Hematopoietic multipotent progenitor cell treated with erythropoietin and hydrocortisone succinate and interleukin-3 and kit ligand, for 6 days (in vitro differentiated cells): ENCODE measurements at places on chromosomes 3 and 15.

- peak; percentile 62 for DNase-seq
These were observed 318.6 kb downstream of the FHIT start for GRCh38 chr3:60932643-60933042.

GRCh38 chr15:65767895-65768294 lies 24.2 kb downstream of the DENND4A start:
- no peak for DNase-seq

- peak; percentile 65 for DNase-seq
These were observed 62.7 kb downstream of the EOMES start for GRCh38 chr3:27659279-27660021.

DNA sequence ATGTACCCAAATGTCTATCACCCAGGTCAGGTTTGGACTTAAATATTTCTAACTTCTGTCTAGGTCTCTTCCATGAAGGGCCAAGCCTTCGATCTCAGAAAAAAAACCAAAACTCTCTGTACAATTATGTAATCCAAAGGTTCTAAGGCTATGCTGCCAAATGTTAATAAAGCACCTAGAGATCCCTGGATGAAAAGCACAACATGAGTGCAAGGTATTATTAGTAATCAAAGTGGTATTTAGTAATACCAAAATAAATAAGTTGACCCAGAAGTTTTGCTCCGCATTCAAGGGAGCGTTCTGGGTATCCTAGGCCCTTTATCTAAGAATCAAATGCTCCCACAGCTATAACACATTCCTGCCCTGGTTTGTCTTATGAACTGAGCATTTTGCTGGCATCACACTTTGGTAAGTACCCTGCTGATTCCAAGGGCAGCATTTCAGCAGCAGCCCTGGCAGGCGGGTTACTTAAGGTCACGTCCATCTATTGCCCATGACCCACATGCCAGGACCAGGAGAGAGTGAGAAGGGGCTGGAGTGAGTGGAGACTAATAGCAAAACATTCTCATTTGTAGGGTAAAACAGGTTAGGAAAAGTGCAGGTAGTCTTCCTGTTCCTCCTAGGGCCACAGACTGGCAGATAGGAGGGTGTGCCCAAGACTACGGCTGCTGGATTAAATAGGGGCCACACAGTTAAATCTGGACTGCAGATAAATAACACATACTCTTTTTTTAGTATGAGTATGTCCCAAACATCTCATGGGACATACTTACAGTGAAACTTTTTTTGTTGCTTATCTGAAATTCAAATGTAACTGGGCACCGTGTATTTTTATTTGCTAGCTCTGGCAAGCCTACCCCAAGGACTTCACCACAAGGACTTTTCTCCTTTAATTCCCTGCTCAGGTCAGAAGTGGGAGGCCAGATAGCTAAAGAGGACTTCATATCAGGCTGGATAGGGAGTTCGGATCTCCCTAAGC lies 76.0 kb upstream of the SNRK start:
- no peak for DNase-seq

GRCh38 chr3:42725454-42725853 lies 22.9 kb upstream of the HHATL start:
- no peak for DNase-seq

GRCh38 chr3:60809857-60810610 lies 441.2 kb downstream of the FHIT start:
- no peak for DNase-seq

DNA sequence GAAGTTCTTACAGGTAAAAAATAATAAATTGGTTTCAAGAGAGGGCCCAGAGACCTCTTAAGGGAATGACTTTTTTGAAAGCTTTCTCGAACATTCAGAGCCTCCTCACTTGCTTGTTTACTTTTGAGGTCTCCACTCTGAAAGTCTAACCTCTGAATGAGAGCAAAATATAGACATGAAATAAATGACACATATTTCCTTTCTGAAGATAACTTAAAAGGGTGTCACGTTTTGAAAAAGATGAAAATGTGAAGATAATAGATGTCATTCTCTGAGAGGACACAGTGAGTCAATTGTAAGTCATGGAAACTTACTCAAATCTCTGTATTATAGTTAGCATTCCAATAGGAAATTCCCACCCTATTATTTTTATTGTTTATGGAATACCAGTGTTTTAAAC lies 44.6 kb downstream of the HACD2 start:
- DNase-seq = no peak

- DNase-seq = no peak
These were observed 27.6 kb downstream of the OPA1 start for GRCh38 chr3:193620650-193621049.

DNA sequence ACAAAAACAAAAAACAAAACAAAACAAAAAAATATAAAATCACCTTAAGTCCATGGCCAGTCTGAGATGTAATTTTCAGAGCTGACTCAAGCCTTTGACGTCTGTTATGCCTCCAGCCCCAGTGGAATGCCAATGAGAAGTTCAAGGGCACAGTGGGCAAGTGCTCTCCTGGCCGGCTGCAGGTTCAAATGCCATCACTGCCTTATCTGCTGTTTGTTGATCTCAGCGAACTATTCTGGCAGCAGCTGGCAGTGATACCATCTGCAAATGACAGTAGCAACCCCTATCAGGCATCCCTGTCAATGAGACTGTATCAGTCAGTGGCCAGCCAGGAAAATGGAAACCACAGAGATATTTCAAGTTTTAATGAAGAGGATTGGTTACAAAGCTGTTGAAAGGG lies 10.8 kb upstream of the PDE8A start:
- DNase-seq = peak; percentile 53

DNA sequence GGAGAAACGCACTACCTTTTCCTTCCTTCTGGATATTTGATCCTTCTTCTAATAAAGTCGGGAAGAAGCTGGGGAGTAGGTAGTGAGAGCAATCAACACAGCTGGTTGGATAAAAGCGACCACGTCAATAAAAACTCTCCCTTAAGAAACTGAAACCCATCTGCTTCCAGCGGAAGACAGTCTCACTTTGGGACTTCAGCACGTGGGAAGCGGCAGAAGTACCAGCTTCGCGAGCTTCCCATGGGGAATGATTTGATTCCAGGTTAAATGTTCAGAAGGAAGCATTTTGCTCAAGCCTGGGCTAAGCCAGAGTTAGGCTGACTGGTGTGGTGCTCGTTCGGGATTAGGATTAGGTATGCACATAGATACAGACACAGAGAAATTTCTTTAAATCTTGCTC lies 262.3 kb upstream of the LYSMD4 start:
- DNase-seq = no peak

DNA sequence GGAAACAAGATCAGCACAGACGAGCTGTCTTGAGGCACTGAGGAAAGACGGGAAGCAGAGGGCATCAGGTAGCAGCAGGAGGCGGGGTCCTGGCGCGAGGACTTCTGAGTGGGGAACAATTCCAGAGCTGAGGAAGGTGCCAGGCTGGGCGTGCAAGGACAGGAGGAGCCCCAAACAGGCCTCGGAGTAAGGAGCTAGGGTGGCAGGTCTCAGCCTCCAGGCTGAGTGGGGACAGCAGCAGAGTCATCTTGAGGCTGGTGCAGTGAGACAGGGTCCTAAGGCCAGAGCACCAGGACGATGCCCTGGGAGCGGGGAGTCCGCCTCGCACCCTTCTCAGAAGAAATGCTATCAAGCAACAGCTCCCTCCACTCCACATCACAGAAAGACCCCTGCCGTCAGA lies 78.4 kb downstream of the PCSK6 start:
- no peak for DNase-seq

DNA sequence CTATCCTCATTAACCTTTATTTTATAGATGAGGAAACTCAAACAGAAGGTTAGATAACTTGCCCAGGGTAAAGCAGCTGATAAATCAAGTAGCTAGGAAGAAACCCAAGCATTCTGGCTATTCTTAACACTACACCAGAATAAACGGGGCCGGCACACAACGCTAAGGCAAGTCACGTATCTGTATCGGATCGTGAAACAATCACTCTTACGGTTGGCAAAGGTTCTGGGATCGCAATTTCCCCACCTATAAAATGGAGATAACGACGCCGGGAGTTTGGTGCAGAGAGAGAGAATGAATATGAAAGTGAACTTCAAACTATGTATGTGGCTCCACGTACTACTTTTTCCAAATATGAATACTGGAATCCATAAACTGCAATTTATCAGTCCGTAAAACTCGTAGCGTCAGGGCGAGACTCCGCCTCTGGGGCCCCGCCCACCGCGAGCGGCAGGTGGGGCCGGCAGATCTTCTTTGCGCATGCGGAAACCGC lies 252 bp upstream of the ARMC8 start:
- peak; percentile 97 for DNase-seq

- DNase-seq = peak; percentile 34
These were observed 603 bp downstream of the PLEKHO2 start for GRCh38 chr15:64842096-64842939.

- no peak for DNase-seq
These were observed 134.7 kb downstream of the MAGI1 start for GRCh38 chr3:65904016-65904415.

DNA sequence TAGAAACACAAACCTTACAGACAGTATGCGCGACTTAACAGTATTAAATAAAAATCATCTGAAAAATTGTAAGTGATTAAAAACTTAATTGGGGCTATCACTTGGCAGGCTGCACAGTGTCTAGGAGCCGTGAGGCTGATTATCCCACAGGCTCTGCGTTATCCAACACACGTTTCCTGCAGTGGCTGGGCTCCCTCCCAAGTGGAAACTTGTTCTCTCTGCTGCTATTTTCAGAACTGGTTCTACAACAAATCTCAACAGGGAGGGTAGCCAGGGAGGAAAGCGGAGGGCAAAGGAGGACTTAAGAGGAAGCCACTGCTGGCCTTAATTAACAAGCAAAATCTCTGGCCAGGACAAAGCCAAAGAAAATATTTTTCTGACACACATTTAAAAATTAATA lies 555.2 kb downstream of the MAGI1 start:
- DNase-seq = no peak

GRCh38 chr3:2099028-2099671 lies 484 bp downstream of the CNTN4 start:
- peak; percentile 3 for DNase-seq

GRCh38 chr15:96544162-96544756 lies 213.8 kb downstream of the NR2F2 start:
- DNase-seq = no peak

- DNase-seq = no peak
These were observed 764.4 kb upstream of the NECTIN3 start for GRCh38 chr3:110307065-110307809.

- peak; percentile 6 for DNase-seq
These were observed 326.8 kb downstream of the MFSD1 start for GRCh38 chr3:159128628-159129027.

DNA sequence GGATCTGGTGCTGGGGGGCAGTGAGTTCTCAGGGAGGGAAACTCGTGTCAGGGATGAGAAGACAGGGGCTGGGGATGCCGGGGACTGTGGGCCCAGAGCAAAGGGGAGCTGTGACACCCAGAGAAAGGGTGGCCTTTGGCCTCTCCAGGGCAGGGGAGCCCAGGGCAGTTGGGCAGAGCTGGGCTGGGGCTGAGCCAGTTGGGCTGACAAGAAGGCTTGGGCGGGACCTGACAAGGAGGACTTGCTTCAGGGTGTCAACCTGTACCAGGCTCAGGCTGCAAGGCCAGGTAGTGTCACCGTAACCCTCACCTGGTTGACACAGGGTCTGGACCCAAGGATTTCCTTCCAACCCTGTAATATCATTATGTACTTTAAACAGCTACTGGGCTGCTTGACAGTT lies 13.2 kb upstream of the ANPEP start:
- no peak for DNase-seq

DNA sequence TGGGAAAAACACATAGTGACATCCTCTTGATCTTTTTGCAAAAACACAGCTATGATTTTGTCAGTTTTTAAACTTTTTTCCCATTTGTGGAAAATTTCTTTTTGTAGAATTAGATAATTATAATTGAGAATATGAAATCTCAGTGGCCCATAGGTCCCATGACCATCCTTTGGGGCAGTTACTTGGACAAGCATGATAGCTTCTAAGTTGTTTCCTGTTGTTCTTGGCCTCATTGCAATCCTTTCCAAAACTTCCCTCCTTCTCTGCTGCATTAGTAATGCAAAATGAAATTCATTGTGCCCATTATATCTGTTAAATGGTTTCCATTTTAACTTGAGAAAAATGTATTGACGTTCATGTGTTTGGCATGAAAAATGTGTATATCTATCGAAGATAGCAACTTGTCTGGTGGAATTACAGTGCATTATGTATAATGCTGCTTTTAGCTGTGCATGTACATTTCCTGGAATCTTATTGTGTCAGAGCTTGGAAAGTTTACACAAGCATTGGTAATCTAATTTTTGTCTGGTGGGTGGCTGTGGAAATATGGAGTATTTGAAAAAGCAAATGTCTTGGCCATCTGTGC lies 70.0 kb downstream of the MDFIC2 start:
- no peak for DNase-seq

DNA sequence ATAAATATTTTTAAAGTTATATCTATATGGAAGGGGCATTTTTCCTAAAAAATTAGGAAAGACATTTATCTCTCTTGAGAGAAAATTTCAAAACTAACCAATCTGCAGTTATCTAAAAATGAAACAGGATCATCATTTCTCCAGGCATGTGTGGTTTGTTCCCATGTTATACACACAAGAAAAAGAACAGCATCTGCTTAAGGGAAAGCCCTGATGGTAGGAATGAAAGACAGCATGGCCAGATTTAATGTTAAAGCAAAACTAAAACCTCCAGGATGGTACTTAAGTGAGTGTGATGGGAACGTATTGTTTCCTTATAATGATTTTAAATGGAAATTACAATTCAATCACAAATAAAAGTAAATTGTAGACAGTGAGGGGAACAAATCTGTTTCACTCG lies 46.2 kb upstream of the GYG1 start:
- DNase-seq = no peak

DNA sequence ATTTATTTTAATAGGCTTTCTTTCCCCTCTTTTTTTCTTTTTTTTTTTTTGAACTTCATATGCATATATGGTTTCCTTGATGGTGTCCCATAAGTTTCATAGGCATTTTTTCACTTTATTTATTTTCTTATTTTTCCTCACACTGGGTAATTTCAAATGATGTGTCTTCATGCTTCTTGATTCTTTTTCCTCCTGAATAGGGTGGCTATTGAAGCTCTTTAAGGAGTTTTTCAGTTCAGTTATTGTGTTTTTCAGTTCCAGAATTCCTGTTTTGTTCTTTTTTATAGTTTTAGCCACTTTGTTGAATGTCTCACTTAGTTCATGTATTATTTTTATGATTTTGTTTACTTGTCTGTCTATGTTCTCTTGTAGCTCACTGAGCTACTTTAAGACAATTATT lies 273.2 kb downstream of the NFKBIZ start:
- no peak for DNase-seq

GRCh38 chr3:167978486-167978885 lies 117.2 kb downstream of the GOLIM4 start:
- peak; percentile 9 for DNase-seq

DNA sequence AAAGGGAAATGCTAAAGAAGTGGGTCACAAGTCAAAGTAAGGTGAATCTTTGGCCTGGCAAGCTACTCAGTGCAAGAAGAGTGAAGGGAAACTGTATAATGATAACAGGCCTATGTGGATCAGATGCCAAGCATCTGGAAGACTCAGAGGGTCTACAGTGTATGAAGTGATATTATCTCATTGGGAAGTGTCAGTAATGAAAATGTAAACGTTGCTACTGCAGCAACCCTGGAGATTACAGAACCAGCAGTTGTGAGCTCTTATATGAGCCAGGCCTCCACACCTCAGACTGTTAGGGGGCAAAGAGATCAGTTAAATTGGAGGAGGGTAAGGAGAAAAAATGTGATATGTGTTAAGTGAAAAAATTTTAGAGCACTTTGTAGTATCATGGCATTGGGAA lies 195.4 kb upstream of the DPH6 start:
- DNase-seq = no peak

- DNase-seq = no peak
These were observed 80.8 kb downstream of the ISG20 start for GRCh38 chr15:88719654-88720053.

- DNase-seq = no peak
These were observed 215.3 kb upstream of the CHRM5 start for GRCh38 chr15:33753012-33753411.

GRCh38 chr3:182905623-182906022 lies 74.7 kb downstream of the DCUN1D1 start:
- no peak for DNase-seq
